Motor neuron (in vitro differentiated cells): ENCODE measurements at places on chromosomes 2 and 18. TPM values are rescaled to one million over a fixed set of nuclear protein-coding genes. Genes with fewer than 3 reads are reported as not detected.
A peak's percentile ranks its signal among the peaks of the same experiment; 100 is the strongest.

GRCh38 chr18:24064391-24065100 lies 50.0 kb downstream of the TTC39C start:
- no peak for ATAC-seq

GNAL gene
- 23.5 and 31.0 TPM in 2 replicates for total RNA-seq

GAD1 gene
- total RNA-seq = 18.7 and 18.9 TPM in 2 replicates

DNA sequence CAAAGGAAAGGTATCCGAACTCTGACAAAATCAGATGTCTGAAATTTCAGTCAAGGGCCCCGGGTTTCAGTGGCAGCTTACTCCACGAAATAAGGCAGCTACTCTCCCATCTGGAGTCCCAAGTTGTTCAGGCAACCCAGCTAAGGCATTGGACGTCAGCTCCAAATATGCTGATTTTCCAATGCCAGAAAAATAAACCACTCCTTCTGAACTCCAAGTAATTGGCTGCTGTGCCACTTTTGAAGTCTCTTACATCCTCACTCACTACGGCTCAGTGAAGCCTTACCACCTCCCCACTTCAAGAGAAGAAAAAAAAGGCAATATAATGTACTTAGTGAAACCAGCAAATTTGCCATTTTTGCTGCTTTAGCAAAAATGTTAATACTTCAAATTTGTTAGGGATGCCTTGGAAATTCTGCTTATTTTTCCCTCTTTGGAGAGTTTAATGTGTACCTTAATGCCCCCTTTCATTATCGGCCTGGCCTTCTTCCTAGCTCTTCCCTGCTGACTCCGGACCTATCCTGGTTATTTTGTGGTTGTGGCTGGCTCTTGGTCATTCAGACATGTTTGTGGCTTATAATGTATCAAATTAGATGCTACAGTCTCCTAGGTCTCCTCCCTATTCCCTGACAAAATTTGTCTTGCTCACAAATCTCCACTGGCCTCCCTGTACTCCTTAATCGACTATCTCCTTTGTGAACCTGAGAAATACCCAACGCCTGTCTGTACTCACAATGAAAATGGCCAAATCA lies 589.2 kb upstream of the ZEB2 start:
- ATAC-seq = no peak

GRCh38 chr2:95044601-95045000 lies 19.1 kb downstream of the MAL start:
- ATAC-seq = no peak

IL1B gene
- 6.3 and 19.7 TPM in 2 replicates for total RNA-seq

GRCh38 chr2:132754392-132754791 lies 84.4 kb upstream of the LYPD1 start:
- peak; percentile 47 for ATAC-seq
